ENCODE measurements at places on chromosomes 1 and 21.

DNA sequence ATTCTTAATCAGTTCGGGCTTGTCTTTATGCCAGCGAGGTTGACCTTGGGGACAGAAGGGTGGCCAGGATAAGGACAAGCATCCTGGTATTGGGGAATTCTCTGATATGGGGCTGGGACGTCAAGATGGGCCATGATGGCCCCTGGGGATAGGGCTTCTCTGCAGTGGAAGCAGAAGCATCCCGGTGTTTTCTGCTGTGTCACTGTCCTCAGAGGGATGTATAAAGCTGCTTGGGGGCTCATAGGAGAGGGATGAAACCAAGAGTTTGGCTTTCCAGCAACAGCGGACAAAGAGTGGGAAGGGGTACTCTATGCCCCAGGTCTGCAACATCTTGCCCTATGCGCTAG, 1.4 kb upstream of the ATP1B1 start:
- DNase-seq = no peak

DNA sequence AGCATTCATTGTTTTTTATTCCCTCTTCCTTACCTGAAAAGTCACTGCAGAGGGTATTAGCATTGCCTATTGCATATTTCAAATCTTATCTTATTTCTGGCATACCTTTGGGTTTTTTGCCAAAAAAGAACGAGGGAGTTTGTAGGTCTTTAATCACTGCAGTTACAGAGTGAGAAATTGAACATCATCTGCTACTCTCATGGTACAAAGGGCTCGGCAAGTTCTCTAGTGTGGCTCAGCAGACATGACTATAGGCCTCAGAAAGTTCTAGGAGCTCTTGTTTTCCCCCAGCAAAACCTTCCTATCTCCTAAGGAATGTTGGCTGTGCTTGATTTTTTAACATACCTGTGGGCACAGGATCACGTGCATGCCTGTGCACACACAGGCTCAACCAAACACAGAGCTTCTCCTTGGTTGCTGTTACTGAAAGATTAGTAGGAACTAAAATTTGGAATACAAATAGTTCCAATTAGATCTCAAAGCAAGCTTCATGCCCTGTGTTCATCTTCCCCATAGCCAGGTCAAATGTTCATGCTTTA, 69.7 kb downstream of the CCDC185 start:
- no peak for DNase-seq

DNA sequence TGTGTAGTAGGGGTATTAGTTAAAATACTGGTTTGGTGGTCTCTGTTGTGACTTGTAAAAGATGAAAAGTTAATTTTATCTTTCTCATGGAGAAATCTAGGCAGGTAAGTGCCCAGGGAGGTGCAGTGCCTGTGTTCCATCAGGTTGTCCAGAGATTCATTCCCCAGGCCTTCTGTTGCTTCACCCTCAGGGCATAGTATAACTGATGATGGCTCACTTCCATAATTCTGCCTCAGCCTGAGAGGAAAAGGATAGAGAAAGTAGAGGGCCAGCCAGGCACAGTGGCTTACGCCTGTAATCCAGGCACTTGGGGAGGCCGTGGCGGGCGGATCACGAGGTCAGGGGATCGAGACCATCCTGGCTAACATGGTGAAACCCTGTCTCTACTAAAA, 153.9 kb downstream of the FMN2 start:
- DNase-seq = no peak

- no peak for DNase-seq
Measured at GRCh38 chr21:39597595-39597994, 15.1 kb upstream of the B3GALT5 start.

DNA sequence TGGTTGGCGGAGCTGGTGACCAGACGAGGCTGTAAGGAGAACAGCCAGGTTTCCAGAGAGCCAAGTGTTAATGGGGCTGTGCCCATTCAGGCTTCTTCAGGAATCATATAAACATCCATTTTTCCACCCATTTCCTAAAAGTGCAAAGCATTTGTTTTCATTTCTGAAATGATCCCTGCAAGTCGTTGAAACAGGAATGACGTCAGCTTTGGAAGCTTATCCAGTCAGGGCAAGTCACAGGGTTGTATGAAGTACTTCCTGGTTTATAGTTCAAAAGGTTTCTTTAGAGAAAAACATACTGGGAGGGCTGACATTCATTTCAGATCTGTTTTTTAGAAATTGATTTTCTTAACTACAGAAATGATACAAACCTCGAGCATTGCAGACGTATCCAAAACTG, 29.2 kb downstream of the IGSF5 start:
- DNase-seq = no peak

DNA sequence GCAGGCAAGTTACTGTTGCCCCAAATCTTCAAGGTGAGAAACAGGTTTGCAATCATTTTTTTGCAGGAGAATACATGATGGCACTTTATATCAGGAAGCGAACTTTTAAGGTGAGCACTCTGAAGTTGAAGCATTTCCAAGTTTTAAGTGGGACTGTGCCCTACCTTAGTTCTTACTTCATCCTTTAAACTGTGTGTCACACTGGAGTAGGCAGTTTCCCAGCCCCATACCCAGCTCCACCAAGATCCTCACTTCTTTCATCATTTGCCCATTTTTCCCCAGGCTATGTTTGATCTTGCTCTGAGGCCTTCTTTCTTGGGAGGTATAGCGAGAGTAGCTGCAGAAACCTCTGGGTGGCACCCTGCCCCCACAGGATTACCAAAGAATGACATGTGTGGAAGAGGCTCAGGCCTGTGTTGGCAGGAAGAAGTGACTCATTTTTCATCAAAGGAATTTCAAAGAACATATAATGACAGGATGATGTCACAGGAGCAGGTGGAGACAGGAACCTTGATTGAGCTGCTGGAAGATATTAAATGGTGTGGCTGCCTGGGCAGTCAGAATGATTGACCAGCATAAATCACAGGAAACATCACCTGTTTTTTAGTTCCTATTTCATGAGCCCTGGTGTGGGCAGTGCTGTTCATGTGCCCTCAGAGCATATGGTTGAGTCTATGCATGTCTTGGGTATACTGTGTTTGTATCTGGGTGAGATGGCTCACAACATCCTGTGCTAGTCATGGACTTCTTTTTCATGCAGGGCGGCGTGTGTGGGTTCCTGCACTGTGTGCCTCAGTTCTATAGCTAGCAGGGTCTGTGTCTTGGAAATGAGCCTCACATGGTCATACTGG, 20.8 kb upstream of the MACF1 start:
- peak; percentile 81 for DNase-seq

- DNase-seq = no peak
Measured at GRCh38 chr1:163472651-163473248, 151.0 kb downstream of the NUF2 start.

DNA sequence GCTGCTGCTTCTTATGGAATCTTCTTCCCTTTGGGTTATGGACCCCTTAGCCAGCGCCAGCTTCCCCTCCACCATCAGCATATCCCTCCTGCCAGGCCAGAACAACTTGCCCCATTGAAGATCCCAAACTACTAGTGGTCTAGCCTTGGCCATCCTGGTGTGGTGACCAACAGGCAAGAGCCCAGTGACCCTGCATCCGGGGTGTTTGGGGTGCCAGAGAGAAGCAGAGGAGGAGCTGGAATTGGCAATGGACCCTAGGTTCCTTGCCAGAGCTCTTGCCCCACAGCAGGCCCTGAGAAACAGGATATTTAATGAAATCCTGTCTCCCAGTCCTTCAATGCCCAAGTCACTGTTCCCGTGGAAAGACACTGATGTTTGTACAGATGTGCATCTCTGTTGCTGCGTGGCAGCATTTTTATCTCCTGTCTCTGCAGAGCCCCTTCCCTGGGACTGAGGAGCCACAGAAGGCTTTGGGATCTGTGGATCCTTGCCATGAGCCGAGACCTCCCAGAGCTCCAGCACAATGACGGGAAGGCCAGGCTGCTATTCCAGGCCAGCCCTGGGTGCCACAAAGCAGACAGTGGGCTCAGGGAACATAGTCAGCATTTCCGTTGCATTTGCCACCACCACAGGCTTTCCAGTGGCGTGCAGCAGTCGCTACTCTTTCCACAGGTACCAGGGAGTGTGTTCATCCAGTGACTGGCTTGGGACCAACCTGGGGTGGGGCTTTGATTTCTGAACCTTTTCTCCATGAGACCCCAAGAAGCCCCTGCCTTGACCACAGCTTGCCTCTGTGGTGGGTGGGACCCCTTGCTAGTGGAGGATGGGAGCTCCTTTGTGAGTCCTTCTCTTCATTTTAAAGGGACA, 21.6 kb downstream of the NAV1 start:
- DNase-seq = no peak

DNA sequence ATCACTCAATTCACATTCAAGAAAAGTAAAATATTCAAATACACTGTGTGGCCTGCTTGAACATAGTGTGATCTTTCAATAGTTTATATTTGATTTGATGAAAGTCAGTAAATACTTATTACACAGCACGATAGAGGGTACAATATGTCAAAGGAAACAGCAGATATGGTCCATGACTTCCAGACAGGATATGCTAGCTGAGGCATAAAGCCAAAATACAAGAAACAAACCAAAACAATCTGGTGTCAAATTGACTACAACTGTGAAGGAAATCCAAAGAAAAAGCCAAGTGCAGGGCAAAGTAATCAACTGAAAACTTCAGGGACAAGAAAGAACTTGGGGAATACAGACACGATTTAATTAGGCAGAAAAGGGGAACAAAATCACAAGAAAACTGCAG, 19.3 kb downstream of the RRAGC start:
- no peak for DNase-seq

- DNase-seq = no peak
Measured at GRCh38 chr1:36729716-36730510, 247.2 kb upstream of the CSF3R start.

GRCh38 chr1:33641104-33641830, 168.8 kb downstream of the ZSCAN20 start:
- DNase-seq = no peak

- DNase-seq = no peak
Measured at GRCh38 chr1:202056644-202057334, 46.4 kb downstream of the ELF3 start.

DNA sequence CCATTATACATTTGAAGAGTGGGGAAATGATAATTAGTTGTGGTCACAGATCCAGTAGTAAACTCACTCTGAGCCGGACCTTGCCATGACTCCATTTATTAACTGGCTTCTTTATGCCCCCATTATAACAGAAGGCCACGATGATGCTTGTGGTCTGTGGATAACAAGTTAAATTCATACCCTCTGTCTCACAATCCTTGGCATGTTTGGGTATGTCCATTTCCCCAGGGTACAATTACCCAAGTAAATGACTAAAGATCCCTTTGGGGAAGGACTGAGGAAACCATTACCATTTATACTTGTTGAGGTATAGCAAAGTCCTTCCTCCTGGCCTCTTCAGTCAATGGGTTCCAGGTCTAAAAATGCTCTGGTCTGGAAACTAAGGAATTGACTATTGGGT, 7.3 kb upstream of the USP1 start:
- no peak for DNase-seq

DNA sequence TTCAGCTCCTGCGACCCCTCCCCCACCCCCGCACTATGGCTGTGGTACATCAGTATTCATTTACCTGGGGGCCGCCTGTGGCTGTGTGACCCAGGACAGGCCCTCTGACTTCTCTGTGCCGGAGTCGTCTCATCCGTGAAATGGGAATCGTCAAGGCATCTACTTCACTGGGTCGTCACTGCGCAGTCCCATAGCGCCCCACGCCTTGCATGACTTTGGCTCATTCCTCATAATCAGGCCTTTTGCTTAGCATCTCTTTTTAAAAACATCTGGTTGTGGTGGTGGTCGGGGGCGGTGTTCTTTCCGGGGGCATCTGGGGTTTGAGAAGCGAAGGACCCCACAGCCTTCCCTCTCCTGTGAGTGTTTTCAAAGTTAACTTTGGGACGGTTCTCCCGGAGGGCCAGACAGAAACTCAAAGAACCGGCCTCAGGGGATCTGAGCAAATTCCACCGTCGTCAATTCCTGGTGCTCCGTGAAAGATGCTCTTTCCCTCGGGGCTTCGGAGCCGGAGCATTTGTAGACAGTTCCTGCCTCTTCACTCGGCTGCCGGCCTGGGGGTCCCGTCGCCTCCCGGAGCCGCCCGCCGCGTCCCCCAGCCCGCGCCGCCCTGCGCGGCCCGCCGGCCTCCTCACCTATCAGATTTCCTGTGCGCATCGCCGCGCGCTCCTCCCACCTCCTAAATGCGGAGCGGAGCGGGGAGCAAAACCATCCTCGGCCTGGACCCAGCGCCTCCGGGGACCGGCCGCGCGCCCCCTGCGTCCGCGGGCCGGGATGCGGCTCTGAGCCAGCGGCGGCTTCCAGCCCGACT, at the start of gene B3GALT5:
Gene B3GALT5 (plus strand): TSS at position 708 of the 808 bp plus-strand sequence. CDS start 47,620 bp downstream, outside the sequence.
- no peak for DNase-seq

- DNase-seq = no peak
Measured at GRCh38 chr1:207844371-207844770, 66.6 kb downstream of the CD34 start.

GRCh38 chr1:226217273-226217672, 6.2 kb upstream of the MIXL1 start:
- DNase-seq = no peak

DNA sequence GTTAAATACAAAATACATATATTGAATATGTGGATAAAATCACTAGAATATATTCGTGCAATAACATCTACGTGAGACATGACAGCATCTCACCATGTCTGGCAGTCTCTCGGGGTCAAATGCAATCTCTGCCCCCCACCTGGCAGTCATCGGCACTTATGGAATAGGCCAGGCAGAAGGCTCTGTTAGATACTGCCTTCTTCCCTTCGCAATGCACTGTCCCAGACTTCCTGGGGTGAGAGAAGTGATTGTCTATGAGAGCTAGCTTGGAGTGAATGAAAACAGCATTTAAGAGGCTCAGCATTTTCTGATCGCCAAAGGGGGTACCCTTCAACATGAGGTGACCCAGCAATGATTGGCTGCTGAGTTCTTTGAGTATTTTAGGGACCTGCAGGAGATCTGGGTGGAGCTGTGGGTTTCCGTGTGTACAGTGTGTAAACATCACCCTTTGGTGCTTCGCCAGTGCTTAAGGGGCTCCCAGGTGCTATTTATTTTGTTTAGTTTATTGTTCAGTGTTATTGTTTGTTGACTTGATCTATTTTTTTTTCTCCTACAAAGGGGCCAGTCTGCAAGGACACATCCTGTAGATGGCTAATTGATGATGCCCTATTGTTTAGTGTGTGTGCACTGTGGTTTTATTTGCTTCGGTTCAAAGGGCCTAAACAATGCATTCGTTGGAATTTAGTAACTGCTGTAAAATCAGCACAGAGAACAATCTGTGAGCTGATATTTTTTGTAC, 10.2 kb downstream of the ERG start:
- no peak for DNase-seq

- no peak for DNase-seq
Measured at GRCh38 chr21:41032541-41032940, 135.4 kb upstream of the BACE2 start.

GRCh38 chr1:194930132-194930531, 1678.1 kb downstream of the KCNT2 start:
- DNase-seq = no peak

- no peak for DNase-seq
Measured at GRCh38 chr1:180425952-180426351, 76.4 kb downstream of the ACBD6 start.

DNA sequence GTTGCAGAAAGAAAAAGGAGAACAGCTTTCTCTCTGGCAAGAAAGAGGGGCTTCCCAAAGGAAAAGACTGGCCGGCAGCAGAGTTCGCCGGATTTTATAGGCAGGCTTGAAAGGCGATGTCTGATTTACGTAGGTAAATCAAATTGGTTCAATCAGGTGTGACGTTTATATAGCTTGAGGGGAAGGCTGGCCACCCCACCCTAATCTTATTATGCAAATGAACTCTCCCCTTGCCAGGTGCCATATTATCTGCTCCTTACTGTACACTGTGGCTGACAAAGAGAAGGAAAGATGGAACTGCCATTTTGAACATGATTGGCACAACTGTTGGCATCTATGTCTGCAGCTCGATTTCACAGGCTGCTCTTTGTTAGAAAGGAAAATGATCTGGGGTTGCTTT, 16.8 kb upstream of the INTS3 start:
- DNase-seq = peak; percentile 13

GRCh38 chr1:193884848-193885558, 698.6 kb upstream of the B3GALT2 start:
- DNase-seq = no peak

Data from posterior cingulate gyrus (tissue), 11 donors.